ENCODE measurements at places on chromosomes 5 and 9. TPM values are rescaled to one million over a fixed set of nuclear protein-coding genes. Genes with fewer than 3 reads are reported as not detected.

DNA sequence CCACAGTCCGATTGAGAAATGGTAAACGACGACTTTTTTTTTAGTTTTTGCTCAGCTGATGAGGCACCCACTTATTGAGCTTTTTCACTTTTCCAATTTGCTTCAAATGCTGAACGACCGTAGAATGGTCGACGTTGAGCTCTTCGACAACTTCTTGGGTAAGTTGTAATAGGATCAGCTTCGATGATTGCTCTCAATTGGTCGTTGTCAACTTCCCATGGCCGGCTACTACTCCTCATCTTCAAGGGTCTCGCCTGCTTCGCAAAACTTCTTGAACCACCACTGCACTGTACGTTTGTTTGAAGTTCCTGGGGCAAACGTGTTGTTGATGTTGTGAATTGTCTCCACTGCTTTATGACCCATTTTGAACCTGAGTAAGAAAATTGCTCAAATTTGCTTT lies 35.7 kb downstream of the NSD1 start:
- no peaks in the 10 kb centered on the region for H3K36me3 ChIP-seq
- no peaks in the 10 kb centered on the region for H3K27me3 ChIP-seq
- no peak overlapping the region for H3K27ac ChIP-seq
- peaks cover 5% of the 10 kb centered on the region for H3K4me1 ChIP-seq

Gene ACOT12
- not detected for total RNA-seq

Gene IL13
- not detected for total RNA-seq

DNA sequence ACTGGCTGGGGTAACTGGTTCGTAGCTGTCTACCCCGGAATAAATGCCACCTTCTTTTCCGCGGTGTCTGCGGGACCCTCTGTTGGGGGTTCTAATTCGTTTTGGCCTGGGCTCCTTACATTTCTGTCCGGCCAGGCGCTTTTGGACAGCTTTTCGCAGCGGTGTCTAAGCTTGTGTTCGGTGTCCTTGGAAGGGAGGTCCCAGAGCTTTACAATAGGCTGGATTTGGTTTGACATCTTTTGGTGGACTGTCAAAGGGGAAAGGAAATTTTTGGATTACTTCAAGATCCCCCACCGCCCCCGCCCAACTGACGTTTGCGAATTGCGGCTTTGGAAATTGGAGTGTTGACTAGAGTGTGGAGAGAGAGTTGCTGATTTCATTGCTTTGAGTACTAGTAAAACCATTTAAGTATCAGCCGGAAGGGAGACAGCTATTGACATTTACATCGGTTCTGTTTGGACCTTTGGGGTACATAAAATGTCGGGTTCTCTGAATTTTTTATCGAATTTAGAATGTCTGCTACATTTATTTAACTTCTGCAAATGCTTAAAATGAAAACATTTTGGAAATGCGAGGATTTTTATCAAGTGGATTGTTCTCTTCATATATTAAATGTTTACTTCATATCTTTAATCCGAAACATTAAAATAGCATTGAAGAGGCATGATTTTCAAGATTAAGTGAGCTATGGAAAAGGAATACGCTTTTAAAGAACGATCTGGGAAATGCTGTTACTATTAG lies 4.7 kb upstream of the PURA start:
- DNase-seq: no peak
- no peaks in the 10 kb centered on the region for H3K36me3 ChIP-seq
- peak overlapping the region; percentile 99 for H3K27ac ChIP-seq
- peak overlapping the region; percentile 87 for H3K4me3 ChIP-seq
- H3K4me1 ChIP-seq: no peaks in the 10 kb centered on the region

Gene GALNT12
- total RNA-seq: 2.7 TPM

DNA sequence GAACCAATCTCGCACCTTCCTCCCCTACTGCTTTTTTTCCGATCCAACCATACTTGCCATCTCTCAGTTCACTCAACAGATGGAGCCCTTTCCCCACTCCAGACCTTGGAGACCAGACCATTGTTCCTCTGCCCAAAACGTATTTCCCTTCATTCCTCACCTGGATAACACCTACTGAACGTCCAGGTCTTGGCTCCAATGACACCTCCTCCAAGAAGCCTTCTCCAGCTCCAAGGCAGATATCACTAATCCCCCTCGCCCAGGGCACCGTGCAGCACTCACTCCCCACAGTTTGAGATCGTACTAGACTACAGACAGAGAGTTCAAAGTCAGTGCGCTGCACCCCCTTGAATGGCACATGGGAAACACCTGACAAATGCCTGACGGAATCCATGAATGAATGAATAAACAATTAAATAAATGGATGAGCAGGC lies 47.1 kb upstream of the AKNA start:
- no peak overlapping the region for H3K27ac ChIP-seq
- DNase-seq: no peak
- H3K27me3 ChIP-seq: no peaks in the 10 kb centered on the region
- H3K36me3 ChIP-seq: no peaks in the 10 kb centered on the region

Gene FOXD4
- total RNA-seq: not detected

GRCh38 chr5:145408048-145408341 lies 427.1 kb downstream of the PRELID2 start:
- no peak overlapping the region for H3K27ac ChIP-seq
- H3K36me3 ChIP-seq: no peaks in the 10 kb centered on the region
- no peaks in the 10 kb centered on the region for H3K27me3 ChIP-seq
- DNase-seq: no peak
- H3K4me3 ChIP-seq: no peak overlapping the region

GRCh38 chr5:59069438-59070079 lies 486.7 kb downstream of the RAB3C start:
- H3K36me3 ChIP-seq: no peaks in the 10 kb centered on the region
- no peaks in the 10 kb centered on the region for H3K27me3 ChIP-seq
- H3K4me3 ChIP-seq: no peak overlapping the region

DNA sequence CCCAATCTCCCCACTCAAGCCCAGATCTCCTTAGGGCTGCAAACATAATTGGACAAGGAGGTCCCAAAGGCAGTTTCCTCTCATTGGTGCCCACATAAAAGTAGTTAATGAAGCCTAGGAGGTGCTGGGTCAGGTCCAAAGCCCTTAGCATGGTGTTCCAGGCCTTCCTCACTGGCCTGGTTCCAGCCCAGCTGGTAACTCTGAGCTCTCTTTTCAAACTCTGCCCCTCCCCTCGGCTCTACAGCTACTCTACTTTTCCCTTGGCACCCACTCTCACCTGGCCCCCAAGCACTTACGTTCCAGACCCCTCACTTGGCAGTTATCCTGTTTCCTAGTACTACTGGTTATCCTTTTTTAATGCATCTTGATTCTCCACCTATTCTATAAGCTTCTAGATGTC lies 9.9 kb downstream of the SEPTIN8 start:
- H3K27me3 ChIP-seq: no peaks in the 10 kb centered on the region
- H3K36me3 ChIP-seq: peaks cover 31% of the 10 kb centered on the region
- no peaks in the 10 kb centered on the region for H3K4me1 ChIP-seq
- no peak overlapping the region for H3K4me3 ChIP-seq
- DNase-seq: no peak

Gene MYMK
- not detected for total RNA-seq

GRCh38 chr5:147445917-147446316 lies 64.0 kb downstream of the DPYSL3 start:
- H3K4me3 ChIP-seq: no peak overlapping the region
- DNase-seq: no peak
- H3K4me1 ChIP-seq: peaks cover 15% of the 10 kb centered on the region
- H3K27ac ChIP-seq: peak overlapping the region; percentile 63

DNA sequence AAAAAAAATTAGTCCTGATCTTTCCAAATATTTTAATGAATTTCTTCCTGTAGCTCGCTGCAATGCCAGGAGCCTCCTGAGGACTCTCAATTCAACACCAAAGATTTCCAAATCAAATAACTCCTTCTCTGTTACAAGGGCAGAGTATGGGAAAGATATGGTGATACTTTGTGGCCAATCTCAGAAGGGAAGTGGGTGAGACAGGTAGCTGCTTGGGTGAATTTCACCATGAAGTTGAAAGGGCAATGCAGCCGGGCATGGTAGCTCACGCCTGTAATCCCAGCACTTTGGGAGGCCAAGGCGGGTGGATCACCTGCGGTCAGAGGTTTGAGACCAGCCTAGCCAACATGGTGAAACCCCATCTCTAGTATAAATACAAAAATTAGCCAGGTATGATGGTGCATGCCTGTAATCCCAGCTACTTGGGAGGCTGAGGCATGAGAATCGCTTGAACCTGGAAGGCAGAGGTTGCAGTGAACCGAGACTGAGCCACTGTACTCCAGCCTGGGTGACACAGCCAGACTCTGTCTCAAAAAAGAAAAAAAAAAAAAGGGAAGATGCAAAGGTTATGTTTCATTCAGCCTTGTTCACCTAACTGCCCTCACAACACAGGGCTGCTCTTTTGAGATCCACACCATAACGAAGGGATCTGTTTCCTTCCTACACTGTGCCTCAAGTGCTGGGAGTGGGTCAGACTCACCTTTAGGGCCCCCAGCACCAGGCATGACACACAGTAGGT lies 58.6 kb downstream of the PTPN3 start:
- H3K4me3 ChIP-seq: no peak overlapping the region
- no peak overlapping the region for H3K27ac ChIP-seq

GRCh38 chr5:54529565-54529964 lies 12.0 kb downstream of the SNX18 start:
- no peak for DNase-seq
- no peaks in the 10 kb centered on the region for H3K27me3 ChIP-seq
- no peaks in the 10 kb centered on the region for H3K36me3 ChIP-seq
- no peak overlapping the region for H3K27ac ChIP-seq
- no peak overlapping the region for H3K4me3 ChIP-seq

Gene SPAG8
- 4.1 TPM for total RNA-seq

Gene NIPAL4
- 1.6 TPM for total RNA-seq

Gene SLC34A1
- not detected for total RNA-seq

- H3K36me3 ChIP-seq: peaks cover 55% of the 10 kb centered on the region
- no peaks in the 10 kb centered on the region for H3K27me3 ChIP-seq
- H3K4me1 ChIP-seq: no peaks in the 10 kb centered on the region
- no peak overlapping the region for H3K4me3 ChIP-seq
Observed at GRCh38 chr9:133406480-133407307, 11.1 kb downstream of the REXO4 start.

- H3K27me3 ChIP-seq: no peaks in the 10 kb centered on the region
- DNase-seq: no peak
- no peaks in the 10 kb centered on the region for H3K4me1 ChIP-seq
- no peaks in the 10 kb centered on the region for H3K36me3 ChIP-seq
- no peak overlapping the region for H3K4me3 ChIP-seq
- no peak overlapping the region for H3K27ac ChIP-seq
Observed at GRCh38 chr9:40913096-40913719, 215.3 kb downstream of the FOXD4L6 start.

GRCh38 chr9:15146268-15146700 lies 160.7 kb downstream of the TTC39B start:
- H3K27me3 ChIP-seq: no peaks in the 10 kb centered on the region
- H3K4me3 ChIP-seq: no peak overlapping the region
- H3K36me3 ChIP-seq: no peaks in the 10 kb centered on the region

- no peak overlapping the region for H3K4me3 ChIP-seq
- DNase-seq: no peak
- H3K36me3 ChIP-seq: peaks cover 4% of the 10 kb centered on the region
Observed at GRCh38 chr5:36882250-36882649, 5.7 kb downstream of the NIPBL start.

Gene FAM163B
- total RNA-seq: 1.7 TPM

GRCh38 chr9:134624621-134625181 lies 16.9 kb upstream of the COL5A1 start:
- no peak for DNase-seq
- H3K27me3 ChIP-seq: no peaks in the 10 kb centered on the region
- H3K27ac ChIP-seq: no peak overlapping the region
- no peaks in the 10 kb centered on the region for H3K36me3 ChIP-seq

DNA sequence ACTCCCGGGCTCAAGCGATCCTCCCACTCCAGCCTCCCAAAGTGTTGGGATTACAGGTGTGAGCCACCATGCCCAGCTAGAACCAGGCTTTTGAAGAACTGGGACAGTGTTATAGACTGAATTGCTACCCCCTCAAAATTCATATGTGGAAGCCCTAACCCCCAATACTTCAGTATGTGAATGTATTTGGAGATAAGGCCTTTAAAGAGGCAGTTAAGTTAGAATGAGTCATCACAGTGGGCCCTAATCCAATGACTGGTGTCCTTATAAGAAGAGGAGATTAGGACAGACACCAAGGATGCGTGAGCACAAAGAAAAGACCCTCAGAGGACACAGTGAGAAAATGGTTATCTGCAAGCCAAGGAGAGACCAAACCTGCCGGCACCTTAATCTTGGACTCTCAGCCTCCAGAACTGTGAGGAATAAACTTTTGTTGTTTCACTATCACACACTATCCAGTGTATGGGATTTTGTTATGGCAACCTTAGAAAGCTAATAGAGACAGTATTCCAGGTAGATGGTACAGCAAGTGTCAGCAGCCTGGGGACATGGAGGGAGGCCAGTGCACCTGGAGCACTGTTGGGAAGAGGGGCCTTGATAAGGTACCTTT lies 31.4 kb upstream of the ERGIC1 start:
- H3K4me1 ChIP-seq: no peaks in the 10 kb centered on the region
- no peak for DNase-seq
- no peak overlapping the region for H3K27ac ChIP-seq
- no peaks in the 10 kb centered on the region for H3K36me3 ChIP-seq

DNA sequence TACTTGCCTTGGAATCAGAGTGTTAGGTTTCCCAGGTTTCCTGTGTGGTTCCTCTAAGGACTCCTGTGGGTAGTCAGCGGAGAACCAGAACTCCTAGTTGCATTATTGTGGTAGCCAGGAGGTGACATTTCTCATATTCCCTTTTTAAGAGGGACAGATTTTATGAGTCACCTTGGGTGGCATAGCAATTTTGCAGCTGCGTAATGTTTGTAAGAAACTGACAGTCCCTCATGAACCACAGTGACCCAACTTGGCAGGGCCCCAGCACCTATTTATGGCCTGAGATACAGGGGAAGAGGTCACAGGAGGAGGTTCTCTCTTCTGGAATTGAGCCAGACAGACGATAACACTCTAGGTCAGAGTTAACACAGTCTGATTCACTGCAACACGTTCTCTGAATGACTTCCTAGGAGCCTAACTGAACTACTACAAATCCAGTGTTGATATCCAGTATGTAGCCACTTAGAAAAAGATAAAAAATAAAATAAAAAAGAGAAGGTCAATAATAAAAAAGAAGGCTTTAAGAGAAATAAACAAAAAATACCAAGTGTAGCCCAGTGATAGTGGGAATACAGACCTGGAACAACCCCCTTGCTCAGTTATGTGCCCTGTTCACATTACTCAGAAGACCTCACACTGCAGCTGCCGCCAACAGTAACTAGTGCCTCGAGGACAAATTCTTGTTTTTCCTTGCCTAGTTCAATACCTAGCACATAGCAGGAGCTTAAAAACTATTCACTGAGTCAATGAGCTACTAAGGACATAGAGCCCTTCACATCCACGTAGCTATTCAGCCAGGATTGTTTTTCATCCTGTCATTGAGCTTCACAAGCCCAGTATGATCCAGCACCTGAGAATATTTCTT lies 50.7 kb upstream of the VLDLR start:
- DNase-seq: peak; percentile 93
- no peaks in the 10 kb centered on the region for H3K27me3 ChIP-seq
- no peaks in the 10 kb centered on the region for H3K4me1 ChIP-seq
- no peak overlapping the region for H3K4me3 ChIP-seq
- peak overlapping the region; percentile 83 for H3K27ac ChIP-seq

Gene CACNA1B
- 0.04 TPM for total RNA-seq
